ENCODE measurements at places on chromosomes 2 and 18.

DNA sequence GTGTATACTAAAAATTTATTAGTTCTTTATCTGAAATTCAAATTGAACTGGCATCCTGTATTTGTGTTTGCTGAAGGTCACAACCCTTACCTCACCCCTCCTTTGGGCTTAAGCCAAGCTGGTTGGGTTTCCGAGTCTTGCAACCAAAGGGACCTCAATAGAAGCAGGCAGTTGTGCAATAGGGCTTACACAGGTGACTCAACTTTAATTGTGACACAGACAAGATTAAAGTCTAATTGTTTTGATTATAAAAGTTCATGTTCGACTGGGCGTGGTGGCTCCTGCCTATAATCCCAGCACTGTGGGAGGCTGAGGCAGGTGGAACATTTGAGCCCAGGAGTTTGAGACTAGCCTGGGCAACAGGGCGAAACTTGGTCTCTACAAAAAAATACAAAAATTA, 71.5 kb downstream of the RAB31 start:
- no peak for DNase-seq

- no peak for DNase-seq
Observed at GRCh38 chr2:152564754-152565551, 152.3 kb downstream of the PRPF40A start.

DNA sequence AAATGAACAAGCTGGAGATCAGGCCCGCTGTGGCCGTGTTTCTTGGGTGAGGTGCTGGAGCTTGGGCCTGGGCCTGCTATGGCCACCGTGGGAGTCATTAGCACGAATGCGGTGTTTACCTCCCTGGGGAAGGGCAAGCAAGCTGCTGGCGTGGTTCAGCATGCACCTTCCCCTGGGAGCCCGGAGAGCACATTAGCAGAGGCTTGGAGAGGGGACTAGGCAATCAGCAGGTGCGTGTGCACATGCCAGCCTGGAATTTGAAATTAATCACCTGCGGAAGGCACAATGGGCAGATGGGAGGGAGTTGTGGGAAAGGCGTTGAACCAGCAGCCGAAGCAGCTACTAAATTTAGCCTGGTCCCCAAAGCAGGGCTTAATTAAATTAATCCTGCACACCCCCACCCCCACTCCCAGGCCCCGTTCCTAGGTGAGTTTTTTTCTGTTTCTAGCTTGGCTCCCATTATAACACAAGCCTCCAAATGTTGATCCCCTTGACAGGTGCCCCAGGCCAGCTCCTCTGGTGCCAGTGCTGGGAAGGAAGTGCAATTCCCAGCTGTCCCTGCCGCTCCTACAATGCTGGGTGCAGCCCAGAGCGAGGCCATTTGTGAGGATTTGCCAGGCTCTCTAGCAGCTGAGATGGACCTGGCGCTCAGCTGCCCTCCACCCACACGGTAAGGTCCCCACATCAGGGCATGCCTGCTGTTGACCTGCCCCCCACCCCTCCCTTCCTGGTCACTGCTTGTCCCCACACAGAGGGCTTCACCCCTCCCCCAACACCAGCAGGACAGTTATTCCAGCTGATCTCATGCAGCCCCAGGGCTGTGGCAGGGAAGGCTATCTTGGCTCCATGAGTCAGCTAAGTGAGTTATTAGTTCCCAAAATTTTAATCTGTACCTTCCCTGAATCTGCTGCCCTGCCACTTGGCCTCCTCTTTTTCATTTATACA, 115.0 kb downstream of the ZBTB7C start:
- DNase-seq: peak; percentile 50

- DNase-seq: no peak
Observed at GRCh38 chr2:241852116-241852980, 6.3 kb downstream of the PDCD1 start.

DNA sequence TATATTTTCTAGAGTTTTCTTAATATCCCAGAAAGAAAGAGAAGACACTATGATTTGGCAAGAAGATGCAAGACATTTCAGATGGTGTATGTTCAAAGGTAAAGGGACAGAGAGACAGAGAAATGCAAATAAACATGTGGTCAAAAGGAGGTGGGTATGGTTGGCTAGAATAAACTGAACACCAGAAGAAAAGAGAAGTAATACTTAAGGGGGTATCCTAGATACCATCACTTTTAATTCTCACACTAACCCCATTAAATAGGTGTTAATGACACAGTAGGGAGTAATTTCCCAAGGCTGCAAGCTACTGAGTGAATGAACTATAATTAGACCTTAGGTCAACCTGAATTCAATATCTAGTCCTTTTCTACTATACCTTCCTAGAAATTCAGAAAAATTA, 111.2 kb upstream of the CD226 start:
- DNase-seq: no peak

GRCh38 chr2:146209842-146210275, 1635.0 kb upstream of the ACVR2A start:
- no peak for DNase-seq

GRCh38 chr2:3192920-3193319, 184.7 kb downstream of the EIPR1 start:
- DNase-seq: peak; percentile 59

DNA sequence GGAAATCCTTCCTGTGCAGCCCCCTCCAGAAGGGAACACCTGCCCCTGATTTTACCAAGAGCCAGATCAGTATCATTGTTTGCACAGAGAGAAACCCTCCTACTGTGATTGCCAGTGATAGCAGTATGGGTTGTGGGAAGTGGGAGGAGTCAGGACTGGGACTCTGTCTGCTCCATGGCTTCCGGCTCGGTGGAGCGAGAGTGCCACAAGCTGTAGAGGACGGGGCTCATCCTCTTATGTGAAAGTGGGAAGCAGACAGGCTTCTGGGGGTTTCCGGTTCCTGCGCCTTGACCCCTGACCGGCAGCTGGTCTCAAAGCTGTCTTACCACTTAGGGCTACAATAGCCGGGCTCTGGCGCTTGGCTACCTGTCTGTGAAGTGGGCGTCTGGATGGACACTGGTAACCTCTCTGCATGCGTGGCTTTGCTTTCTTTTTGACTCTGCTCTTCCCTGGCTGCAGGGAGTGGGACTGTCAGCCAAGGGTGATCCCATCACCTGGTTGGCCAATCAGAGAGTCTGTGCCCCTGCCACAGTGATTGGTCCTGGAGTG, 79.7 kb downstream of the BCL2L11 start:
- no peak for DNase-seq

DNA sequence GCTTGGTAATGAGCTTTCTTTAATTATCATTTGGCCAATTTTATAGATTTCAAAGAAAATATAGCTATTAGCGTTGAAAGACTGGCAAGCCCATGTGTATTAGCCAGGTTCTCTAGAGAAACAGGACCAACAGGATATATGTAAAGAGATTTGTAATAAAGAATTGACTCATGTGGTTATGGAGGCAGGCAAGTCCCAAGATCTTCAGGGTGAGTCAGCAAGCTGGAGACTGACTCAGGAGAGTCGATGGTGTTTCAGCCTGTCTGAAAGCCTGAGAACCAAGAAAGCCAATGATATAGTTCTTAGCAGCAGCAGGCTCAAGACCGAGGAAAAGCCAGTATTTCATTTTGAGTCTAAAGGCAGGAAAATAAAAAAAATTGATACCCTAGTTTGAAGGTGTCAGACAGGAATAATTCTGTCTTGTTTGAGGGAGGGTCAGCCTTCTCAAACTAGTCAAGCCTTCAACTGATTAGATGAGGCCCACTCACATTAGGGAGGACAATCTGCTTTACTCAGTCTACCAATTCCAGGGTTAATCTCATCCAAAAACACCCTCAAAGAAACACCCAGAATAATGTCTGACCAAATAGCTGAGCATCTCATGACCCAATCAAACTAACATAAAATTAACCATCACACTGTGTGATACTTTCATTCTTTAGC, 78.3 kb upstream of the CRIM1 start:
- DNase-seq: no peak

- no peak for DNase-seq
Observed at GRCh38 chr2:59398081-59398480, 1155.4 kb downstream of the BCL11A start.

- no peak for DNase-seq
Observed at GRCh38 chr2:29561628-29562027, 359.8 kb downstream of the ALK start.

- DNase-seq: no peak
Observed at GRCh38 chr2:42918041-42918440, 125.7 kb upstream of the HAAO start.

DNA sequence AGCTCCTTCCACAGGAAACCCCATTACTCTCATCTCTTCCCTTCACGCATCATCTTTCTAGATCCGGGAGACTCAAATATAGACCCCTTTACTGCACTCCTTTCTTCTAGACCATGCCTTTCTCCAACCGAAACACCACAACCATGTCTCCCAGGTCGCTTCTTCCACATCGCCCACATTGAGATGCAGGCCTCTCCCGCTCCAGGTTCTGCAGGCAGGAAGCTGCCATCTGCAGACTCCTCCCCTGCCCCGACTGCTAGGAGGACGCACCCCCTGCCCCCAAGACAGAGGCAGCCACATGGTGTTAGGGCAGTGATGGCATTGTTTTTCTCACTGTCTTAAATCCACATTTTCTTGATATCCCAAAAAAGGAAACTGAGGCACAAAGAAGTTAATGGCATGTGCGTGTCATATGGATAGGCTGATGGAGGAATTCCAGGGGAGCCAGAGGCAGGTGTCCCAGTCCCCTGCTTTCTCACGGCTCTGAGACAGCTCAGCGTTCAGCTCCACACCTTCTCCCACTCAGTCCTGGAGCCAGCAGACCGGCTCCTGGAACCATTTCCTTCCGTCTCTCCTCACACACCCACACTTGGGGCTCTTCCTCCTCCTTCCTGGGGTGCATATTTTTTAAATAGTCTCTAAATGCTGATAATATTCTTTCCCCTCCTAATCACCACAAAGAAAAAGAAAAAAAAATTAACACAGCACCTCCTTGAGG, 438.4 kb downstream of the EIPR1 start:
- no peak for DNase-seq

- DNase-seq: peak; percentile 48
Observed at GRCh38 chr2:219002395-219003266, 9.4 kb upstream of the CRYBA2 start.

GRCh38 chr18:74342416-74343043, 26.9 kb downstream of the C18orf63 start:
- DNase-seq: peak; percentile 66

DNA sequence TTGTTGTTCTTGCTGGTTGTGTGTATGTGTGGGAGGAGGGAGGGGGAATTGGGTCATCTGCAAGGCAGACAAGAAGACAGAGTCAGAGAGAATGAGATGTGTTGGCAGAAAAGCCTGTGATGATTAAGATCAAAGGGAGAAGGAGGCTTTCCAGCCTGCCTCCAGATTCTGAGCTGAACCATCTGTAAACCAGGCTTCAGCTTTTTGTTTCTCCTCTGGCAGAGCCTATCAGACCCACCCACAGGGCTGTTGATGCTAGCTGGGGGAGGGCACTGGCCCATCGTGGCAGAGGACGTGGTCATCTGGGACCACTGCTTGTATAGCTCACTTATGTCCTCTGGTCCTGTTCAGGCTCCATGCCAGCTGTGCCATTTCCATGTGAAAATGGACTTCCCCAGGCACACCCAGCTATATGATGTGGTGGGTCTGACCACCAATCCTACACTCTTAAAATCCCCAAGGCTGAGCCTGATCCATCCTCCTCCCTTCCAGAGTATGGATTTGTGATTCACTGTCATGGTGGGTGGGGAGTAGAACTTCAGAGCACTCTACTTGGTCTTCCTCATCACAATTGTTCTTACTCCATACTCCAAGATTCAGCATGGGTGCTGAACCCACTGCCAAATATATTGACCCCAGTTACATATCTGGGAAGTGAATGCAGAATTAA, 27.8 kb upstream of the COL6A3 start:
- no peak for DNase-seq

DNA sequence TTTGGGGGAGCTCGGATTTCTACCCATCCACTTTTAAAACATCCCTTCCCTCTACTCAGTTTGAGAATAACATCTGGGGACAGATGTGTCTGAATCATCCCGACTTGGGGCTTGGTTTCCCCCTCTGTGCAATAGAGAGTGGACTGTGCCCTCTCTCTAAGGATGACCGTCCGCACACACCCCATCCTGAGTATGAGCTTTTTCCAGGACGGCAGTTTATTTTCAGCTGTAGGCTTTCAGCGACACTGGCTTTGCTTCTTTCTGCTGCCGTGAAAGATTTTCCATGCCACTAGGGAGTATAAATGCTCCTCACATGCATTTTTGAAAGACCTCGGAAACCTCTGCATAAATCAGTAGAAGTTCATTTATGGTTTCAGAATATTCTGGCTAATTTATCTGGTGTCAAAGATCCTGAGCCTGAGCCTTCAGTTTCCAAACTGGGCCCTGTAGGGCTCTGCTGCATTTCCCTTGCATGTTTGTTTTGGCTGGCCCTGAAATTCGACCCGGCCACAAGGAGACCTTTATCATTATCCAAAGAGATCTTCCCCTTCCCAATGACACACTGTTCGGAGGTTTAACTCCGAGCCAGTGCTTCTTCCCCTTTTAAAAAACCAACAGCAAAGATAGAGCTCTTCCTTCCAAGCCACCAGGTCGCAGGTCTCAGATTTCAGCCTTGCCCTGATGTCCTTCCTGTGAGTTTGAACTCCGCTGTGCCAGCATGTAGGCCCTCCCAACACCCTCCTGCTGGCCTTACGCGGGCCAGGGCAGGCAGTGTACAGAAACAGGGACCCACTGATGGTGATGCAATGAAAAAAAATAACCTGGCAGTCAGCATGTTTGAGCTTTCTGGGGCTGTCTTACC, 53.3 kb downstream of the FECH start:
- no peak for DNase-seq

DNA sequence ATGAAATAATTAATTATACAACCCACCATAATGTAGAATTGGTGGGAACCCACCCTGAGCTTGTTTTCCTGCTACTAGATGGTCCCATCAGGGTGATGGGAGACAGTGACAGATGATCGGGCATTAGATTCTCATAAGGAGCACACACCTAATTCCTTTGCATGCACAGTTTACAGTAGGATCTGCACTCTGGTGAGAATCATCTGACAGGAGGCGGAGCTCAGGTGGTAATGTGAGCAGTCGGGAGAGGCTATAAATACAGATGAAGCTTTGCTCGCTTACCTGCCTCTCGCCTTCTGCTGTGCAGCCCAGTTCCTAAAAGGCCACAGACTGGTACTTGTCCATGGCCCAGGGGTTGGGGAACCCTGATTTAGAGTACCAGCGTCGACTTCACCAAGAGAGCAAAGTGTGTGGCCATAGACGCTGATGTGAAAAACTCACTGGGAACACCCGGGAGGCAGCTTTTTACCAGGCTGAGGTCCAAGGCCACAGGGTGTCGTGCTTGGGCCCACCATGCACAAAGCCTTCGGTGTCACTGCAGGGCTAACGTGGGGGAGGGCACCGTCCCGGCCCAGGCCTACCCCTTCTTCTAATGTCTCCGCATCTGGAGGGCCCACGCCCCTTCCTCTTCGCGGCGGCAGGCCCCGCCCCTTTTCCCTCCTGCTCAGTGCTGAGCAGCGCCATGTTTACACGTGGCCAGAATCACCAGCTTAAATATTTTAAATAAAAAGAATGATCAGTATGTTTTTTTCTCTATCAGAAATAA, 296.8 kb upstream of the HDAC4 start:
- DNase-seq: no peak

GRCh38 chr2:115162494-115163293, 720.3 kb downstream of the DPP10 start:
- no peak for DNase-seq

- no peak for DNase-seq
Observed at GRCh38 chr2:170928036-170928823, 823 bp upstream of the GORASP2 start.

- DNase-seq: no peak
Observed at GRCh38 chr18:2642771-2643170, 12.8 kb upstream of the SMCHD1 start.

GRCh38 chr2:118806797-118807667, 40.4 kb downstream of the EN1 start:
- DNase-seq: no peak
